ENCODE measurements at places on chromosomes 12 and 14.

GRCh38 chr12:114744691-114745090, 60.7 kb upstream of the TBX3 start:
- no peak for DNase-seq

DNA sequence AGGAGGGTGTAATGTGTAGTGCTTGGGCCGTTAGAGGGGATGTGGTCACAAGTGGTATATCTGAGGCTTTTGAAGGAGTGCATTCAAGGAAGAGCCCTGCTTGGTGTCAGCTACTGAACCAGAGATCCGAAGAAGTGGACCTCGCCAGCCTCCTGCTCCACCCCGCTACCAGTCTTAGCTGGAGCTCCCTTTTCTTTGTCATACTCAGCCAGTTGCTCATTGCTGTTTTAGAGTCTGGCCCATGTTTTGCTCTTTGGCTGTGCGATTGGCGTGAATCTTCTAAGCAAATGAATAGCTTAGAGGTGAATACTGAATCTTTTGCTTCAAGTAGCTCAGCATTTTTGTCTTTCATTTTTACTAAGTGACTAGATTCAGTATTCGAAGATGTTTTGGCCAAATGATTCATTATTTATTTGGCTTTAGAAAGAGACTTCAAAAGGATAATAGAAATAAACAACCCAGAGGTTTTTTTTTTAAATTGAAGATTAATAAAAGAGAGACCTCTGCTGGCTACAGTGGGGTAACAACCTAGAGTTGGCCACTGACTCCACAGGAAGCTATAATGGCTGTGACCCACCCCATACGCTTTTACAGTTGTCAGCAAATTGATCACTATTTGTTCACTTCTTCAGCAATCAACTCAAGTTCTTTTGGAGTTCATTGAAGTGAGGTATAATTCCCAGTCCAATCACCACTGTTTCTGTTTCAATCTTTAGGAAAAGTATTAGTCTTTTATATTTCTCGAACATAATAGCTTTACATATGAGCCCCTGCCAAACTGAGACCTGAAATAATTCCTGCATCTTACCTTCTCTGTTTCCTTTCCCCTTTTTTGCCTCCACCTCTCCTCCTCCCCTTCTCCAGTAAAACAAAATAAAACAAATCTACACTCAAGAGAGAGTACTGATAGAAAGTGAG, 19.9 kb downstream of the CDKN1B start:
- no peak for DNase-seq

DNA sequence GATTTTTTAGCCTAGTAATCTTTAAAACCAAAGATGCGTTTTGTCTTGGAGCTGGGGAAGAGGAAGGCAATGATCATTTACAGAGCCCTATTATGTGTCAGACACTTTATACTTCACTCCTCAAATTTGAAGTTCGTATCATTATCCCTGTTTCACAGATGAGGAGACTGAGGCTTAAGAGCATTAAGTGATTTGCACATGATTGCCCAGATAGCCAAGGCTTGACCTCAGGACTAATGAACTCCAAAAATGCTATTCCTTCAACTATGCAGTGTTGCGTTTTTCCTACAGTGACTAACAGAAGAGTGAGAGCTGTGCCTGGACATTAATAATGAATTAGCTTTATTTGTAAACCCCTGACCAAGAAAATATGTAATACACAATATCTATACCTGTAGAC, 136.8 kb upstream of the EEA1 start:
- no peak for DNase-seq

- DNase-seq: peak; percentile 14
These were observed 34.8 kb downstream of the DIO3 start for GRCh38 chr14:101595887-101596721.

DNA sequence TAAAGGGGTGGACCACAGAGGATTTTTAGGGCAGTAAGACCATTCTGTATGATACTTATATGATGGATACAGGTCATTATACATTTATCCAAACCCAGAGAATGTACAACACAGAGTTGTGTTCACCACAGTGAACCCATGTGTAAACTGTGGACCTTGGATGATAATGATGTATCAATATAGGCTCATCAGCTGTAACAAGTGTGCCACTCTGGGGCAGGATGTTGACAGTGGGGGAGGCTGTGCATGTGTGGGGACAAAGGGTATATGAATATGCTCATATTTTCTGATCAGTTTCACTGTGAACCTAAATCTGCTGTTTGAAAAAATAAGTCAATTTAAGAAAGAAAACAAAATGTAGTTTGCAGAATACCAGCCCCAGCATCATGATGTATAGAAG, 14.2 kb upstream of the OS9 start:
- DNase-seq: no peak

GRCh38 chr12:60266381-60266852, 670.6 kb downstream of the SLC16A7 start:
- no peak for DNase-seq

DNA sequence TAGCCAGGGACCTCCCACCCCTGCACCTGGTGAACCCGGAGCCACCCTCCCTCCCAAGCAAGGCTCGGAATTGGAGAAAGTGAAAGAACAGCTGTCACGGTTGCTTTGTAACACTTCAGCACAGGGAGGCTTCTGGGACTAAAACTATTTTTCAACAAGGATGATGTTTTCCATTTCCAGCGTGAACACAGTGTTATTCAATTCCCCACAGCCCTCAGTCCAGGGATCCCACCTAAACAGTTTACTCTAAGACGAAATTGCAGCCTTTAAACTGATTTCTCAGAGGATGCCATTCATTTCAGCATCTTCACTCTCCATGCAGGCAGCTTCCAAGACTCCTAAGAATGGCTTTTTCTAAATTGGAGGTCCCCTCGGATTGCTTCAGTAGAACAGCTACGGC, 229.2 kb downstream of the SLC15A4 start:
- DNase-seq: no peak

DNA sequence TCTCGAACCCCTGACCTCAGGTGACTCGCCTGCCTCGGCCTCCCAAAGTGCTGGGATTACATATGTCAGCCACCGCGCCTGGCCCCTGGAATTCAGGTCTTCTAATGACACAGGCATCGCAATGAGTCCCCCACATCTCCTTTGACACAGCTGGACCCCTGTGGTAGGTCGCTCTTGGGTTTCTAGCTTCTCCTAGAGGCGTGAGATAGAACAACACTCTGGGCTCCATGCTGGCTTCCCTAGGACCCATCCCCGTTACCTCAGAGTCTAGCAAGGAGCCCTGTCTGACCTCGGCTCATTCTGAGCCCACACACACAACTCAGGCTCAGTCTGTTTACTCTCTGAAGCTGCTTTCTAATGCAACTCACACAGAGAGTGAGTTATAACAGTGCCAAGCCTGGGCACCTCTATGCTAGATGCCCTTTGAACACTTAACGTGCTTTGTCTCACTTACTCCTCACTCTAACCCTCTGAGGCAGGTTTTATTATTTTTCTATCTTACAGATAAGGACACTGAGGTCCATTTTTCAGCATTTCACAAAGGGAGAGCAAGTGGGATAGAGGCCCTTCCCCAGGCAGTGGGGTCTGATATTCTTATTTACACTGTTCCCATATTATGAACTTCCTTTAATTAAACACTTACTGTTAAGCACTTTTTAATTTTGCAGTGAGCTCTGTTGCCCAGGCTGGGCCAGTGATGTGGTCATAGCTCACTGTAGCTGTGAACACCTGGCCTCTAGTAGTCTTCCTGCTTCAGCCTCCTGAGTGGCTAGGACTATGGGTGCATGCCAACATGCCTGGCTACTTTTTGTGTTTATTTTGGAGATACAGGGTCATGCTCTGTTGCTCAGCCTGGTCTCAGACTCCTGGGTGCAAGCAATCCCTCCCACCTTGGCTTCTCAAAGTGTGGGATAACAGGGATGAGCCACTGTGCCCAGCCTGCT, 40.6 kb upstream of the RBM19 start:
- DNase-seq: no peak
